ENCODE measurements at places on chromosomes 2 and 18.

DNA sequence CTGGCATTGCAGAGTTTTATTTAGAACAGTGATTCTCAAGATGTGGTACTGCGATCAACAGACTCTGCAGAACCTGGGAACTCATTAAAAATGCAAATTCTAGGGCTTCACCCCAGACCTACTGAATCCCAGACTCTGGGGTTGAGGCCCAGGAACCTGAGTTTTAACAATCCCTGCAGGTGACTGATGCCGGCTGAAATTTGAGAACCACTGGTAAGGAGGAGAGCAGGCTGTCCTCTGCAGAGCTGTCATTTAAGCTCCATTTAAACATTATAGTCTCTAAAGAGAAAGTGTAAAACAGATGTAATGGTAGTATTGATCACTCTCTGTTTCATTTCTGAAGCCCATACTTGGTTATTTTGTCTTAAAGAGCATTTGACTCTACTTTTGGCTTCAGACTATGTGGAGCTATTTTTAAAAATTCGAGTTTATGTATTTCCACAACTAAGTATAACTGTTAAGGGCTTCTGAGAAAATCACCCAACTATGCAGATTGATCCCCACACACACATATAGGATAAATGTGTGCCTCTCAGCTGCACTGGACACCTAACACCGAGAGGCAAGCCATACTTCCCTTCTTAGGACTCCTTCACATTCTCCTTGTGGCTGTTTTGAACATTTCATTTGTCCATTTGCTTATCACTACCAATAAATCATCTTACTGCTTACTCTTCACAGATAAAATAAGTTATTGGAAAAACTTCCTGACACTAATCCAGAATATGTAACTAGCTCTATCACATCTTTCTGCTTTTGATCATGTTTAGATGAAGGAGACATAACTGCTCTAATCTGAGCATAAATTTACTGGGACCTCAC lies 487.5 kb downstream of the DLGAP1 start:
- peak; percentile 48 for DNase-seq

DNA sequence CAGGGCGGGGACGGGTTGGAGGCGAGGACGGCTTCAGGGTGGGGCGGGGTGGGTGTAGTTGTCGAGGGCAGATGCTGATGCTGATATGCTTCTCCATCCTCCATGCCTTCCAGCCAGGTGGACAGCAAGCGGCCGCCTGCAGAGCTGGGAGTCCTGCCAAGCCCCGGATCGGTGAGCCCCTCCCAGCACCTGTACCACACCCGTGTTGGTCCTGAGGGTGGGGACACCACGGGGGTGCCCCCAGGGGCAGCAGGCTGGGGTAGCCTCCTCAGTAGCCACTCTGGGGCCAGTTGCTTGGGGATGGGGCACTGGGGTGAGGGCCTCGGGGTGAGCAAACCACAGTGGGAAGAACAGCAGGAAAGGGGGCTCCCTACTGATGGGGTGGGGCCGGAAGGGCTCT lies 2.6 kb downstream of the ANO7 start:
- DNase-seq = no peak

- no peak for DNase-seq
Observed at GRCh38 chr2:113799375-113799774, 42.9 kb upstream of the SLC35F5 start.

DNA sequence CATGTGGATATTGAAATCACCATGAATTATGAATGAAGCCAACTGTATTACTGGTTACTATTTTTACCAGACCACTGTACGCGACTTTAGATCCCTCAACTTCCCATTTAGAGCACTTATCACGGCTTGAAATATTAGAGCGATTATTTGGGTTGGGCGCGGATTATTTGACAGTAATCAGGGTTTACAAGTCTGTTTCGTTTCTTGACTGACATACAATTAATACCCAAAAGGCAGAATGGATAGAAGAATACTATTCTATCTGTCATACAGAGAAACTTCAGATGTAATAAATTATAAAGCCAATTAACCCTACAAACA lies 496 bp upstream of the NAPG start:
- DNase-seq = no peak

DNA sequence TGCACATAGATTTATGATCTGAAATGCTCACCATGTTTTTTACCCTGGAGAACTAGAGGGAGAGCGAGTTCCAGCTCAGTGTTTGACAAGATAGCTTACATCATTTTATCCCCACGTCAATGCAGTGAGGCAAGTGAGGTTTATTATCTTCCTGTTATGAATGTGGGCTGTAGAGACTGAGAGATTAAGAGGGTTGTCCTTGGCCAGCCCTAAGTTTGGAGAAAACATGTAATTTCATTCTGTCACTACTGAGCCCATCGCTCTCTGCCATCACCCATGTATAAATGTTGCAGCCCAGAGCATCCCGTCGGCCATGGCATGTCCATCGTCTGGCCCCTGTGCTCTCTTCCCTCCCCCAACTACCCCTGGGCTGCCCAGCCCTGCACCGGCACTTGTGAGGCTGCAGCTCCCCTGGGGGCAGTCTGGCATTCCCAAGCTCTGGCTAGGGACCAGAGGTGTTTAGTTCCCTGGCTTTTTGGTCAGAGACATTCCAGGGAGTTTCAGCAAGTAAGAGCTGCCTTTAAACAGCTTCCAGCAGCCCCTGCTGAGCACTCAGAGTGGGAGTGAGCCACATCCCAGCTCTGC lies 136.7 kb downstream of the ANTXR1 start:
- peak; percentile 62 for DNase-seq

DNA sequence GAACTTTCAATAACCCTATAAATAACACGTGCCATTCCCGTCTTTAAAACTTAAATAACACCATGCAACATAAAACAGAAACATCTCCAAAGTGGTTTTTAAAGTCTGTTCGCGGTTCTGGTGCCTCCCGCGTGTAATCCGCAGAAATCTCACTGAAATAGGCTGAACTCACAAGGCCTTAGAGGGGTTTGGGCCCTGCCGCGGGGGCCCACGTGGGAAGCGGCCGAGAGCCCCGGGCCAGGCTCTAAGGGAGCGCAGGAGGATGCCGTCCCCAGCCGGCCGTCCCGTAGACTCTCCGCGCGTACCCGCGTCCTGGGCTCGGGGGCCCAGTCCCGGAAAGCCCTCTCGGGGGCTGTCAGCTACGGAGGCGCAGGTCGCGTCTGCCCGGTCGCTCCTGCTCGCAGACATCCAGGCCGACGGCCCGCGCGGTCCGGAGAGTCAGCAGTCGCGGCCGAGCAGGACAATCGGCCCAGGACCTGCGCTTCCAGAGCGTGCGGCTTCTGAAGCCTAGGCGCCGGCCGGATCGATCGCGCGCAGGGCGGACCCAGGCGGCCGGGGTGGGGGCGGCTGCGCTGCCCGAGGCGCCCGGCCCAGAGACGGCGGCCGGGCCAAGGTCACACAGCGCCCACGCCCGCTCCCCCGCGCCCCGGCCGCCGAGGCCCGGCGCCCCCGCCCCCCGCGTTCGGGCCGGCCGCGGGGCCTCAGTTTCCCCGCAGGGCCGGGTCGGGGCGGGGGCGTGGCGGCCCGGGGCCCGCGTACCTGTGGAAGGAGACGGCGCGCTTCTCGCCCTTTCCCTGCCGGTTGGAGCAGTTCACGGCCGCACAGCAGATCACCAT lies 558 bp downstream of the THAP4 start:
- DNase-seq = peak; percentile 64

DNA sequence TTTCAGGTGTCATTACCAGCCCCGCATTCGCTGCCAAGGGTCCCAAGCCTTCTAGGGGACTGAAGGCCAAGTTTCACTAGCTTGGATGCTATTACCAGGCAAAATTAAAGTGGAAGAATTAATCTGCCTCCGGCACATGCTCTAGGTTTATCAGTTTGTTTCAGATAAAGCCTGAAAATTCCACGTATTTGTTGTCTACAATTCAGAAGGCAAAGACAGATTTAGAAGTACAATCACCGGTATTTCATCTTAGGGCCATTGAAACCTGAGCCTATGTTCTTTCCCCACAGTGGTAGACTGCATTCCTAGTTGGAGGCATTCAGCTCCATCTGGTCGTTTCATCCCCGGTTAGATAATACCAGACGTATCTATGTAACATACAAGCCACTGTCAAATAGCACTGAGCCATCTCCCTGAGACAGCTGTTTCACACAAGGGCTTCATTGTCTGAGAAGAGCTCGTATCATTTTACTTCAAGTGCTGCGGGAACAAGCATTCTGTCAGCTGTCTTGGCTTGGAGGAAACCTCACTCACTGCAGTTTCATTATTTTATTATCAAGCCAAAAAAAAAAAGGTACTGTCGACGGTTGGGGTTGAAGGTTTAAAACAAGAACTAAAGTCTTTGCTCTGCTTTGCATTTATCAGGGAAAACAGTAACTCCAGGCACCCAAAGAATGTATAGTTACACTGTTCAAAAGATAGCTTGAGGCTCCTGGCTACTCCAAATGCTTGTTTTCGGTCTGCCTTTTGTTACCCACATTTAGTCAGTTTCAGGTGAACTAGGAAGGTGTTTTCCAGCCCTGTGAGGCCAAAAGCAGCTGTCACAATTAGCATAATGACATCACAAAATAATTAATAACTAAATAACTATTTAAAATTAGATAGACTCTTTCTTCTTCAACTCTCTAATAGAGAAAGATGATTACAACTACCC lies 76.7 kb downstream of the TGIF1 start:
- no peak for DNase-seq

- no peak for DNase-seq
Observed at GRCh38 chr18:23578067-23578701, 8.1 kb downstream of the NPC1 start.

DNA sequence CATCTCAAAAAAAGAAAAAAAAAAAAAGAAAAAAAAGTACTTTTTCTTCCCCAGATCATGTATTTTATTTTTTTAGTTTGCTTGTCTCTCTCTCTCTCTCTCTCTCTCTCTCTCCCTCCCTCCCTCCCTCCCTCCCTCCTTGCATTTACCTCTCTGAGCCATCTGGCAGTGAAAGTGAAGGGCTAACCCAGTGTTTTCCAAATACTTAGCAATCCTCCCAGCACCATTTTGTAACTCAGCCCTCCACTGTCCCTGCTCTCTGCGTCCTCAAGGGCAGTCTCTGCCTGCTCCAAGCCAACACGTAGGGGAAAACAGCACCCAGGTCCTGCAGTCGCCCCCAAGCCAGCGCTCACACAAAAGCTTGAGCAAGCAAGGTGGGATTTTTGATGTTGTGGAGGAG lies 19.6 kb upstream of the TEX44 start:
- no peak for DNase-seq

- no peak for DNase-seq
Observed at GRCh38 chr2:26886736-26887135, 38.8 kb downstream of the DPYSL5 start.

DNA sequence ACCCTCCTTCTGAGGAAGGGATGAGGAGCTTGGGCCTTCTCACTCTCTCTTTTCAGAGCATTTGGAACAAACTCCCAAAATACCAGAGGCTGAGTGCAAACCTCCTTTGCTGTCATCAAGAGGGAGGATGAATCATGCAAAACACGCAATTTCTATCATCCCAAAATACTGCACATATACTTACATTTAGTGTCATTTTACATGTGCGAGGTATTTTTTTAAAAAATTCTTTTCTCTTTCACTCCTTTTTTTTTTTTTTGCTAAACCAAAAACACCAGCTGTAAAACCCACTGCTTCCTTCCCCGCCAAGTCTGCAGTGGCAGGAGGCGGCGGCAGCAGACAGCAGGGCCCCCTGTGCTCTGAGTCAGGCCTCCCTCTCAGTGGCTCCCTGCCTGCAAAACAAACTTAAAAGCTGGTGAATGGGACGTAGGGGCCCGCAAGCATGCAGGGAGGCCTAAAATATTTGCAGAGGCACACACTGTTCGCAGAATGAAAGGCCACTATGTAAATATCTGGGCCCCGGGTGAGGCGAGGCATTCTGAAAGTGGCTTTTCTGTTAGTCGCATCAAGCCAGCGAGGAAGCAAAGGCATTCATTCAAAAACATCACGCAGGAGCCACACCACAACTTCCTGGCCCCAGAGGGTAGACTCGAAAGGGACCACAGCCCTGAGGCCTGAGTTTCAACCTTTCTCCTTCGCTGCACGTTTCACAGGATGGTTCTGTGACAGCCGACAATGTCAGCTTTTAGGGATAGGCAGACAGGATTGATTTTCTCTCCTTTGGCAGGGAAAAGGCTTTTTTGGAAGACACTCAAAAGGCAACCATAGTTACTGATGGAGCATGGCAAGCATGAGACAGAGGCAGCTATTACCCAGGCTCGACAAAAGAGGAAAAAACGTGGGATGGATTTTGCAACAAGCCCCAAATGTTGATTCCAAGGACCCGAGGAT lies 73.4 kb downstream of the ACTR2 start:
- DNase-seq = peak; percentile 21

GRCh38 chr2:220940646-220941045 lies 631.5 kb downstream of the EPHA4 start:
- no peak for DNase-seq

GRCh38 chr18:10591896-10592295 lies 66.1 kb downstream of the NAPG start:
- no peak for DNase-seq

- DNase-seq = no peak
Observed at GRCh38 chr2:64024259-64024949, 5.2 kb upstream of the VPS54 start.

DNA sequence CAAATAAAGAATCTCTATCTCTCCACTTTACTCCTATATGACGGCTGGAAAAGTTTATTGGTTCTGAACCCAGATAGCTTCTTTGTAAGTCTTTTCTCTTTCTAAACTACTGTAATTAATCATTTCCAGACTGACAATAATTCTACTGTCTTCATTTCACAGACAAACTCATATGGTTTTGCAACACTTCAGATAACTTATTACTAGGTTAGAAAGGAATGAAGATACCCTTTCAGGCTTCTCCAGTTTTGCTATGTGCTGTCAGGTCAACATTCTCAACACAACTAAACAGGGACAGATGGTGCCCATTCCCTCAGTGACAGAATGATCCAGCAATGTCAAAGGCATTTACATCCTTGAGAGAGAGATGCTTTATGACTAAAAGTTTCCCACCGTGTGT lies 198.5 kb upstream of the ITGA4 start:
- no peak for DNase-seq

DNA sequence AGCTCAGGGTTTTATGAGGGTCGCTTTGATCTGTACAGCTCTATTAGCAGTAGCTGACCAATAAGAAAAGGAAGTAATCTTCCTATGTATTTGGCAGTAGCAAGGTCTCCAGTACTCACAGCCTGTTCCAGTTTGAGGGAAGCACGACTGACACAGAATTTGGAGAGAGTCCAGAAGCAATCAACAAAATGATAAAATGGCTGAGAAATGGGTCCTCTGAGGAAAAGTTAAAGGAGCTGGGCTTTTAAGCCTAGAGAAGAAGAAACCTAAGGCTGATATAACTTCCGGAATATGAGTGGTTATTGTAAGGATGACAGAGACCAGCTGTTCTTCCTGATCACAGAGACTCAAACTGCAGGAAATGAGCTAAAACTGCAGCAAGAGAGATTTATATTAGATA lies 382.8 kb downstream of the GPD2 start:
- no peak for DNase-seq

GRCh38 chr18:39911716-39912115 lies 2043.3 kb upstream of the PIK3C3 start:
- DNase-seq = no peak

DNA sequence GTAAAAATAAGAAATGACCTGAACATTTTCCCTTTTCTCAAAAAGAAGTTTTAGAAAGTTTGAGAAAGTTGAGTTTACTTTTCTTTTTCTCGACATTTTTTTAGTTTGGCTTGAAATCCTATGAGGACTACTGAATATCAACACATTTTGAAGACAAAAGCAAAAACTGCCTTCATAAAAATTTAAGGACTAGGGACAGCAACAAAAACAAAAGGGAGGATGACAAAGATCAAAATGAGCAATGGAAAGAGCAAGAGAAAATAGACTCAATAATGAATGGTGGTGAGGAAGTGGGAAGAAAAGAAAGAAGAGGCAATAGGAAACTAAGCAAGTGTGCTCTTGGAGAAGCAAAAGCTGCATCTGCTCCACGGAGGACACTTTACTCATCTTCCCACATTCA lies 82.5 kb downstream of the ABCA12 start:
- DNase-seq = no peak

GRCh38 chr2:234272069-234272850 lies 221.8 kb downstream of the SPP2 start:
- DNase-seq = no peak

Data from WTC11 (cell line).